Hepatic stellate cell (primary cell): ENCODE measurements at places on chromosomes 3 and 15.

DNA sequence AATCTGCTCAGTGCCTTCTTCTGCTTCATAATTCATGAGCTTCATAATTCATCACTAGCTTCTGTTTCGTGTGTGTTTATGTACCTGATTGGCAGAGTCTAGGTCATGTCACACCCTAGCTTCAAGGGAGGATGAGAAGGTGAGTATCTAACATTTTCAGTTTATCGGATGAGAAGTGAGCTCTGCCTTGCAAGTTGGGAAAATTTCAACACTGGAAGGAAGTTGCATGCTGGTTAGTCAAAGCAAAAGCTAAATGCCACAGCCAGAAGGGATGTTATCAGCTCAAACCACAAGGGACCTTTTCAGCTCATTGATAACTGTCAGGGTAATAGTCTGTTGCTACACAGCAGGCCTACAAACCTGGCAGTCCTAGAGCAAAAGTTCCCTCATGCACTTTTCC, 7.3 kb upstream of the TNFSF10 start:
- no peak for DNase-seq

GRCh38 chr15:91140601-91141000, 40.5 kb downstream of the SV2B start:
- DNase-seq: no peak

- no peak for DNase-seq
These were observed 192.6 kb upstream of the ALCAM start for GRCh38 chr3:105174017-105174615.

- no peak for DNase-seq
These were observed 277.4 kb downstream of the ERC2 start for GRCh38 chr3:56190771-56191305.

GRCh38 chr3:188034989-188035388, 119.0 kb upstream of the LPP start:
- DNase-seq: no peak

DNA sequence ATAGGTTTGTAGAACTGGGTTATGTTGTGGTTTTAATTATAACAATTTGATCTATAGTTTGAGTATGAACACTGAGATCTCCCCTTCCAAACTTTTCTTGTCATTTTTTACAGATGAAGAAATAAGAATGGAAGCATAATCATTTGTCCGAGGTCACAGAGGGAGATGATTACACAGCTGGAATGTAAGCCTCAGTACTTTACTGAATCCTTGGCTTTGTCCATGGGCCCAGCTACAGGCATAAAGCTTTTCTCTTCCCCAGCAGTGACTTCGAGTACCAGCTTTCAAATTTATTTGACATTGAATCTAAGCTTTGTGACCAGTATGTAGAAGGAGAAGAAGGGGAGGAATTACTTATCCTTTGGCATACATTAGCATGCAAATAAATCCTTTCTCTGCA, 80.9 kb upstream of the DCBLD2 start:
- no peak for DNase-seq

GRCh38 chr15:101044625-101045235, 125.6 kb downstream of the LRRK1 start:
- no peak for DNase-seq

DNA sequence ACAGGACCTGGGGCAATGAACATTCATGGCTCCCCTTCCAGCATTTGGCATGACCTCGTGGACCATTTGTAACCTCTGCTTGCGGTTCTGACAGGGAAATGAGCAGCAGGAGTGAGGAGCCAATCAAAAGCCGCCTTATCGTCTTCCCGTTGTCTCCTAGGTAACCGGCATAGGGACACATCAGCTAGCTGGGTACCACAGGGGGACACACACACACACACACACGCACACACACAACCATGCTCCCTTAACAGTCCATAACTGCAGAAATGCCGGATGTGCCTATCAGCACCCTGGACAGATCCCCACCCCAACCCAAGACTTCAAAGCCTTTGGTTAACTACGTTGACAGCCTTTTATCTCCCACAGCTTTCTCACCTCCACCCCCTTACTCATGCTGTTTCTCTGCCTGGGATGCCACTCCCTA, 53.4 kb upstream of the CCDC174 start:
- DNase-seq: peak; percentile 58

DNA sequence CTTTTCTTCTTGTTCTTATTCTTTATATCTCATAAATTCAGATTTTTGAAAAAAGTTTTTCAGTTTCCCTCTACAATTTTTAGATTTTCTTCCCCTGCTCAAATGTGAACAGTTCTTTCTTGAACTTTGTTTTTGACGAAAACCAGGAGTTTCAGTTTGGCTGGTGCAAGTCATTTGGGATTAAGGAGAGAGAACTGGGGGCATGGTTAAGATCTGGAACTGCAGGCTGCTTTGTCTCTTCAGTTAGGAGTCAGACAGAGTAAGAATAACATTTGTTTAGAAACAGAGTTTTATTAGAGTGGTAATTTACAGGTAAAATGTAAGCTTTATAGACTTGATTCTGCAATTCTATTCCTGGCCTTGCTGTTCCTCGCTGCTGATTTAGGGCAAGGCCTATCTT, 310.5 kb upstream of the C2CD4B start:
- DNase-seq: no peak

GRCh38 chr3:184724699-184725098, 12.8 kb upstream of the MAGEF1 start:
- DNase-seq: no peak

DNA sequence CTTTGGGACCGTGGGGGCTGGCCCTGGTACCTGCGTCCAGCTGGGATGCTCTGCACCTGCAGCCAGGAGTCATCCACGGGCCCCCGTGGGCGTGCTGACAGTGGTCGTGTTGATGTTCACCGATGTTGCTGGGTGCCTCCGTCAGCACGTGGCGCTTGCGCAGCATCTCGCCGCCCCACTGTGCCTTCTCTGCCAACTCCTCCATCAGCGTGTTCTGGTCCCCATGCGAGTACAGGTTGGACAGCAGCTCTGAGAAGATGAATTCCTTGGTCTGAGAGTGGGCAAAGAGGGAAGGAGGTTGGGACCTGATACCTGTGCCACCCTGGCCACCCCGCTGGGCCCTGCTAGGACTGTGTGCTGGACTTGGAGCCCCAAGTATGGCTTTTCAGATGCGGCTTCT, 61.4 kb downstream of the ADAMTS7 start:
- no peak for DNase-seq

DNA sequence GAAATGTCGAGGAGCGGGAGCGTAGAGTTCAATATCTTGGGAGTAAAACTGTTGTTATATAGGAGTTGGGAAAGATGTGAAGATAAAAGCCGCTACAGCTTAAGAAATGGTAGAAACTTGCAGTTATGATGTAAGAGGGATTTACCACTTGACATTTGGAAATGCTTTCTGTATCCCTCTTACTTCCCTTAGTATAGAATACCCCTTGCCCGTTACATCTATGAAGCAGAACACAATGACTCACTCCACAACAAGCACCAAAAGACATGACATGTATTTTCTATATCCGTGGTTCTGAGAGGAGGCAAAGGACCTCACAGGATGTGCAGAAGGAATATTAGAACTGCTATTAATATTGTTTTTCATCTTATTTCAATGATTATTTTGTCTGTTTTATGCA, 254.2 kb upstream of the NR2F2 start:
- no peak for DNase-seq

DNA sequence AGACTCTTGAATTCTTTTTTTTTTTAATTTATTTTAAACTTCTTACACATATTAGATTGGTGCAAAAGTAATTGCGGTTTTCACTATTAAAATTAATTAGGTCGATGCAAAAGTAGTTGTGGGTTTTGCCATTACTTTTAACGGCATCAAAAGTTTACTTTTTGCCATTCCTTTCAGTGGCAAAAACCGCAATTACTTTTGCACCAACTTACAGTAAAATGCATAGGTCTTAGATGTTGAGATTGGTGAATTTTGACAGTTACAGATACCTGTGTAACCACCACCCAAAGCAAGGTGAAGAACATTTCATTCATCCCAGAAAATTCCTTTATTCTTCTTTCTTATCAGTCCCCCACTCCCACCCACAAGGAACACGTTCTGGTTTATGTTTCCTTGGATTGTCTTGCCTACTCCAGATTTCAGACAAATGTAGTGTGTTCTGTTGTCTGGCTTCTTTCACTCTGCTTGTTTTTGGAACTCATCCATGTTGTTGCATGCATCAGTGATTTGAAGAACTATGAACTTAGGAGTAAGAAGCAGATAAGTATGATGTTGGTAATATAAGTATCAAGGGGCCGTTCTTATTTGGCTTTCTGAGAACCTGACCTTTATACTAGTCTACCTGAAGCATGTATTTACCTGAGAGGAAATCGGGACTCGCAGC, 198.4 kb upstream of the UBE2E1 start:
- no peak for DNase-seq

DNA sequence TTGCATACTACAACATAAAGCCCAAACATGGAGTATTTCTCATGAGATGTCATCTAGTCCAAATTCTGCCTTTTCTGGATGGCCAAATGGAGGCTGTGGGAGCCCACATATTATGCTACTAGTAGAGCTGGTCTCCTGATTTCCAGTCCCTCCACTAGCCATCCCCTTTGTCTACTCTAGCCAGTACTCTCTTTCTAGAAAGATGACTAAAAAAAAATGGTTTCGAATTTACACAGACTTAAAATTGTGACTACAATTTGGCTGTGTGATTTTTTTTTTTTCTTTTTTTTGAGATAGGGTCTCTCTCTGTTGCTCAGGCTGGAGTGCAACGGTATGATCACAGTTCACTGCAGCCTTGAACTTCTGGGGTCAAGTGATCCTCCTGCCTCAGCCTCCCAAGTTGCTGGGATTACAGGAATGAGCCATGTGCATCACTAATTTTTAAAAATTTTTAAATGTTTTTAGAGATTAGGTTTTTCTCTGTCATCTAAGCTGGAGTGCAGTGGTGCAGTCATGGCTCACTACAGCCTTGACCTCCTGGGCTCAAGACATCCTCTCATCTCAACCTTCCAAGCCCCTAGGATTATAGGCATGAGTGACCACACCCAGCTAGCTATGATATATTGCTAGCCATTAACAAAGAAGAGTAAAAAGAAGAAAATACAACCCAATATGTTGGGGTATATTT, 273.9 kb downstream of the ADAMTSL3 start:
- no peak for DNase-seq

- no peak for DNase-seq
These were observed 30.7 kb downstream of the KATNBL1 start for GRCh38 chr15:34179234-34179633.

DNA sequence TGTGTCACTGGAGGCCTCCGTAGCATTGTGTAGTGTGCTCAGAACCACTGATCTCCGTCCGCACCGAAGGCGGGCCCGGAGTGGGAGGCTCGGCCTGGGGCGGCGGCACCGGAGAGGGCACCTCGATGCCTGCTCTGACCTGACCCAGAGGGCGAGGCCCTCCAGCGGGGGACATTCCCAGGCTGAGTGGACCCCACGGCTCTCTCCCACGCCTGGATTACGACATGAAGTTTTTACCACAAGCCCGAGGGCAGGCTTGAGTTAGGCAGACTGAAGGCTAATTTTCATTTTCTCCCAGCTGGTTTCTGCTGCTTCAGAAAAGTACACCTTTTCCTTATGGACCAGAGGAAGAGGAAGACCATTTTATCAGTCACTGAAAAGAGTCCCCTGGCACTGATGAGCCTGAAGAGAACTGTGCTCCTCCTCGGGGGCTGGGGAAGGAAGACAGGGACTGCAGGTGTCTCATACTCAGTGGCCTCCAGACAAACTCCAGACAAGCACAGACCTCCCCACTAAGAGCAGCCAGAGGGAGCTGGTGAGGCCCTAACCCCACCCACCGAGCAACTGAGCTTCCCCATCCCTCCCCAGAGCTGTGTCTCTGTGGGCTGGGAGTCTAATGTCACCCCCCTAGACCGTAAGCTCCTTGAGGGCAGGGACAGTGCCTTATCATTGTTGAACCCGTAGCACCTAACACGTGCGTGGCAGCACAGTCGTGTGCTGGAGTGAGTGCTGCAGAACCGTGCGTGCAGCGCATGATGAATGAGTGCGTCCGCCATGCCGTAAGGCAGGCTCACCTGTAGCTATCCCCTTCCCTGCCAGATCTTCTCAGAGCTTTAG, 74.5 kb upstream of the BLM start:
- DNase-seq: no peak

GRCh38 chr15:75947092-75947491, 43.4 kb downstream of the FBXO22 start:
- no peak for DNase-seq

- DNase-seq: no peak
These were observed 25.6 kb downstream of the CDCP1 start for GRCh38 chr3:45120359-45121158.

DNA sequence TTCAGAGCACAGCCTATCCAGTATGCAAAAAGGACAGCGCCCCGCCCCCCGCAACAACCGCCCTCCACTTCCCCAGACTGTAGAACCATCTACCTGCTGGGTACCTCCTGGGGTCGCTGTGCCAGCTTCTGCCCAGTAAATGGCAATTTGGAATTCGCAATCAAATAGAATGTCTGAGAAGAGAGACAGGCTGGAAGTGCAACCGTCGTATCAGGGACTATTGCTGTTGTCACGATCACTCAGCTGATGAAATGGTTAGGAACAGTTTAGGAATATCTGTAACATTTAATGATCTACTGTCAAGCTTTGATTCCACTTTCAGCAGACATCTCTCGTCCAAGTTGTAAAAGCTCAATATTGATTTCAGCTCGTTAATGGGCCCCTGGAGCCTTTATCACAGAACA, 13.3 kb upstream of the PARL start:
- DNase-seq: no peak

- no peak for DNase-seq
These were observed 91.4 kb upstream of the POU1F1 start for GRCh38 chr3:87367736-87368135.

DNA sequence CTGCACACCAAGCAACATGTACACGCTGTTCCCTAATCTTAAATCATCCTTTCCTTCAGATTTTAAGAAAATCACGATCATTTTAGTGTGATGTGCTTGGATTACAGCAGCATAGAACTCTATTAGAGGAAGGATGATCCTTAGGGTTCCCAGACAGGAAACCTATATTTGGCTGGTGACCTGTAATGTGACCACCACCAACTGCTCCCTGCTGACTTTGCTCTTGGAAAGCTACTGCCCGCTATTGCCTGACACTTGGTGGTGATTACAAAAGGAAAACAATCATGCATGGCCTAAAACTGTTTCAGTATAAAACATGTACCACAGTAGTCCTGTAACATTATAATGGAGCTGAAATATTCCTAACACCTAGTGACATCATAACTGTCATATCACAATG, 27.2 kb upstream of the LMOD3 start:
- no peak for DNase-seq

GRCh38 chr3:43177085-43177484, 71.2 kb upstream of the POMGNT2 start:
- no peak for DNase-seq

- DNase-seq: no peak
These were observed 572.1 kb downstream of the FGF12 start for GRCh38 chr3:192155194-192155593.
